ENCODE measurements at places on chromosomes 7 and 10.

DNA sequence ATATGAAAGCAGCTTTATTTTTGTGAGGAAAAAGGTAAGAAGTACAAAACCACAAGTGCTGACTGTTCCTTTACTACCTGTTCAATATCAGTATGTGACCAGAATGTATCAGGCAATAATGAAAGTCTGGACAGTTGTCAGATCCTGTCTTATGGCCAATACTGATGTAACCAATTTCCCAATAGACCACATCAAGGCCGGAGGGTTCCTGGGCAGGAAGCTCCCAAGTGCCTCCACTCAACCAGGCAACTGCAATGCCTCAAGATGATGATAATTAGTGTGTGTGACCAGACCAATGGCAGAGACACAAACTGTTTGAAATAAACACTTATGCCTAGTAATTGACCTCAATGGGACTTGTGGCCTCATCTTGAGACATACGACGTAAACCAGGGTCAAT lies 149.4 kb upstream of the ASAH2 start:
- DNase-seq, result no peak

- no peak for DNase-seq
Observed at GRCh38 chr10:63646491-63646890, 125.3 kb downstream of the REEP3 start.

GRCh38 chr7:19143881-19144574 lies 1.2 kb downstream of the FERD3L start:
- DNase-seq, result no peak

GRCh38 chr7:81960026-81960425 lies 190.2 kb upstream of the HGF start:
- DNase-seq, result no peak

DNA sequence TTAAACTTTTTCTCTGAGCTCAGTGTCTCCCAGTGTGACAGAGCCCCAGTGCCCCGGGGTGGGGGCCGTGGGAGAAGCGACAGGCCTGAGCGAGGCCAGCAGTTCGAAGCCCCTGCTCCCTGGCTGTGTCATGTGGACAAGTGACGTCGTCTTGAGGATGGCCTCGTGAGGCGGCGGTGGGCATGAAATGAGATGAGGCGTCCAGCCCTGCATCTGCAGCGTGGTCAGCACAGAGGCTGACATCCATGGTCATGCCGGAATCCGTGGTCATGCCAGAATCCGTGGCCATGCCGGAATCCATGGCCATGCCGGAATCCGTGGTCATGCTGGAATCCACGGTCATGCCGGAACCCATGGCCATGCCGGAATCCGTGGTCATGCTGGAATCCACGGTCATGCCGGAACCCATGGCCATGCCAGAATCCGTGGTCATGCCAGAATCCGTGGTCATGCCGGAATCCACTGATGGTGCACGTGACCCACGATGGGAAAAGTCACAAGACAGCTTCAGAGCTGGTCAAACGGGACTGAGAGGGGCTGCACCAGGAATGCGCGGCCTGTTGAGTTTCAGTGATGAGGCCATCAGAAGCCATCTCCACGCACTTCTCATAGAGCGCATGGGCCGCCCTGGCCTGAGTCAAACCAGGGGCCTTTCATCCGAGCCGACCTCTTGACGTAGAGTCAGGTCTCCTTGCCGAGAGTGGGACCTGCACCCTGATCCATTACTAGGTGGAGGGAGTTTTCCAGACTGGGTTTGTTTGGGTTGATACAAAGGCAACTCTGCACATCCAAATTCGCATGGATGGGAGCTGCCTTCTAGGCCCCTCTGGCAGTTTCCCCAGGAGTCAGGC lies 342.5 kb downstream of the PTPRN2 start:
- DNase-seq, result no peak

- DNase-seq, result no peak
Observed at GRCh38 chr10:6446711-6447110, 133.4 kb downstream of the PRKCQ start.
